Transverse colon (tissue), 4 donors: ENCODE measurements at places on chromosomes 4 and X. TPM values are rescaled to one million over a fixed set of nuclear protein-coding genes. Genes with fewer than 3 reads are reported as not detected.

GABRB1 gene
- not detected for total RNA-seq

VCX3A gene
- not detected for total RNA-seq

AFF2 gene
- total RNA-seq, result 0.27 TPM

NLRP2B gene
- total RNA-seq, result not detected

TRIM61 gene
- not detected for total RNA-seq

DCAF8L2 gene
- not detected for total RNA-seq

CFP gene
- total RNA-seq, result 10.0 TPM

PASD1 gene
- total RNA-seq, result not detected

ITIH6 gene
- total RNA-seq, result not detected

CPXCR1 gene
- total RNA-seq, result not detected

SPANXA2 gene
- total RNA-seq, result not detected
